Lung (tissue), 17 donors: ENCODE measurements at places on chromosomes 1 and 21. TPM values are rescaled to one million over a fixed set of nuclear protein-coding genes. Genes with fewer than 3 reads are reported as not detected.
A peak's percentile ranks its signal among the peaks of the same experiment; 100 is the strongest.

GRCh38 chr1:56295949-56296929 is 283.1 kb downstream of the PLPP3 start:
- no peaks in the 10 kb centered on the region for H3K27me3 ChIP-seq
- no peak overlapping the region for H3K4me3 ChIP-seq
- no peaks in the 10 kb centered on the region for H3K36me3 ChIP-seq
- no peak for DNase-seq
- H3K4me1 ChIP-seq: peaks cover 3% of the 10 kb centered on the region

DNA sequence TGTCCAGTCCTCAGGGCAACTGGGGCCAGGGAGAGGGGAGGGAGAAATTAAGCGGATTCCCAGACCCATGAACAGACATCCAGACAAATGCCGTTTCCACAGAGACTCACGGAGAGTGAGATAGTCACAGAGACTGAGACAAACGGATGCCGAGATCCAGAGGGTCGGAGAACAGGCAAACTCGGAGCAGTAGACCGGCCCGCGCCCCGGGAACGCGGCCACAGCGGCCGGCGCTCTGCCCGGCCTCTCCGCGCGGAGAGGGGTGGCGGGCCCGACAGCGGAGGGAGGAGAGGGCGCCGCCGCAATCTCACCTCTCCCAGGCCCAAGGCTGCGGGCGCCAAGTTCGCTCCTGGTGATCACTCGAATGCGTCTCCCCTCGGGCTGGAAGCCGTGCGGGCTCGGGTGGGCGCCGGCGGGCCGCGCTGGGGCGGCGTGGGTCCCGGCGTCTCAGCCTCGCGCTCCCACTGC is 831 bp upstream of the FOXD2 start:
- no peaks in the 10 kb centered on the region for H3K36me3 ChIP-seq
- peaks cover 8% of the 10 kb centered on the region for H3K27me3 ChIP-seq
- no peak for DNase-seq
- peaks cover 13% of the 10 kb centered on the region for H3K4me1 ChIP-seq
- peak overlapping the region; percentile 56 for H3K4me3 ChIP-seq

GRCh38 chr1:39690794-39691382 is 345 bp downstream of the HPCAL4 start:
- DNase-seq: no peak
- H3K4me1 ChIP-seq: peaks cover 23% of the 10 kb centered on the region
- no peaks in the 10 kb centered on the region for H3K36me3 ChIP-seq
- peaks cover 70% of the 10 kb centered on the region for H3K27me3 ChIP-seq

DNA sequence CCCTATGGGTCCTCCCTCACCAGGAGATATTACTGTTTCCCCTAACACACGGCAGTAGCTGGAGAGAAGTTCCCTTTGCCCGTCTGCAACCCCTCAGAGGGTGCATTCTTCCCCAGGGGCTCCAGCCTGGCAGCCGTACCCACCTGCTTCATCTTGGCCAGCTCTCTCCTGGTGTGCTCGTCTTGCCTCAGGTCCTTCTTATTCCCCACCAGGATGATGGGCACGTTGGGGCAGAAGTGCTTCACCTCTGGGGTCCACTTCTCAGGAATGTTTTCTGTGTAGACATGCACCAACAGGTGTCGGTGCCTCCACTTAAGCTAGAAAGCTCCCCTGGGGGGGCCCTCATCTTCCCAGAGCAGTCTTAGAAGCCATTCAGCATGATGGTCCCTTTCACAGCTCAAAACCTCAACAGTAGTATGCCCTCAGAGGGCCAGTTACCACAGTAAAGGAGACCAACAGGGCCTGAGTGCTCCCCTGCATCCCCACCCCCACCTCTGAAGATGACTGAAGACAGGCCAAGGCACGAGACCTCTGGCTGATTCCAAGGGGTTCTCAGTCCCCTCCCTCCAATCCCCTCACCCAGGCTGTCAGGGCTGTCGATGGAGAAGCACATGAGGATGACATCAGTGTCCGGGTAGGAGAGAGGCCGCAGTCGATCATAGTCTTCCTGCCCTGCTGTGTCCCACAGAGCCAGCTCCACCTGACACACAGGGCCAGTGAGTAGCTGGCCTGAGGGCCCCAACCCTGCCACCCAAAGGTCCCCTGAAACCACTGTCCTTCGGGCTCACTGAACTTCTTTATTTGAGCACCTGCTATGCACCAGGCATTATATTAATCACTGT is 4.3 kb downstream of the RHOC start:
- H3K4me3 ChIP-seq: no peak overlapping the region
- H3K4me1 ChIP-seq: peaks cover 12% of the 10 kb centered on the region
- H3K36me3 ChIP-seq: peaks cover 18% of the 10 kb centered on the region
- peak overlapping the region; percentile 23 for H3K27ac ChIP-seq
- no peaks in the 10 kb centered on the region for H3K27me3 ChIP-seq

GRCh38 chr1:147086129-147086528 is 86.1 kb downstream of the PRKAB2 start:
- no peak overlapping the region for H3K4me3 ChIP-seq
- no peaks in the 10 kb centered on the region for H3K27me3 ChIP-seq
- no peaks in the 10 kb centered on the region for H3K36me3 ChIP-seq
- peaks cover 6% of the 10 kb centered on the region for H3K4me1 ChIP-seq
- DNase-seq: no peak

GRCh38 chr1:27668808-27669723 is 2.9 kb downstream of the IFI6 start:
- no peak overlapping the region for H3K4me3 ChIP-seq
- no peaks in the 10 kb centered on the region for H3K36me3 ChIP-seq
- no peak overlapping the region for H3K27ac ChIP-seq
- peaks cover 18% of the 10 kb centered on the region for H3K4me1 ChIP-seq

The DLGAP3 gene
- total RNA-seq: 0.17 TPM

The ALPL gene
- 242 TPM for total RNA-seq

The GSTM5 gene
- total RNA-seq: 23.7 TPM

The KMO gene
- total RNA-seq: 6.1 TPM

The SH3BGRL3 gene
- 17.2 TPM for total RNA-seq

The PRR9 gene
- not detected for total RNA-seq

The FCN3 gene
- total RNA-seq: 36.6 TPM

The TMIGD3 gene
- 3.9 TPM for total RNA-seq
